ENCODE measurements at places on chromosomes 12 and 14.

GRCh38 chr14:60670989-60671388, 21.7 kb upstream of the SIX1 start:
- DNase-seq = no peak

GRCh38 chr14:91244501-91244901, at the start of gene GPR68:
GPR68 (minus strand) TSS chr14:91244704; CDS start chr14:91235050, 9,654 bp downstream.
- DNase-seq = peak; percentile 67

DNA sequence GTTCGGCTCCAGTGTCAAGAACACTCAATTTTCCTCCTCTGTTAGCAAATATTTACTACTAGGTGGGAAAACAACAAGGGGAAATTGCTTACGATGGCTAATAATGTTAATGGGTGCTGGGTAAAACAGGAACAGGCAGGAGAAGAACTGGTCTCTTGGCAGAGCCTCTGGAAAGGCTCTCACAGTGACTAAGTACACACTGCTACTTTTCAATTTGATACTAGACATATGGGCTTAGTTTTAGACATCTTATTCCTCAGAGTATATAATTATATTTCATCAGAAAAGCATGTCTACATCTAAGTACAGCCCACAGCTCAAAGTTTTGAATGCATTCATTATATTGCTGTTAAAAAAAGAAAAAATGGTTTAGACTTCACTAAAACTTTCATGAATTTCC, 65.4 kb upstream of the SAV1 start:
- no peak for DNase-seq

- DNase-seq = peak; percentile 40
These were observed 62.1 kb downstream of the TNFAIP2 start for GRCh38 chr14:103185051-103186029.

DNA sequence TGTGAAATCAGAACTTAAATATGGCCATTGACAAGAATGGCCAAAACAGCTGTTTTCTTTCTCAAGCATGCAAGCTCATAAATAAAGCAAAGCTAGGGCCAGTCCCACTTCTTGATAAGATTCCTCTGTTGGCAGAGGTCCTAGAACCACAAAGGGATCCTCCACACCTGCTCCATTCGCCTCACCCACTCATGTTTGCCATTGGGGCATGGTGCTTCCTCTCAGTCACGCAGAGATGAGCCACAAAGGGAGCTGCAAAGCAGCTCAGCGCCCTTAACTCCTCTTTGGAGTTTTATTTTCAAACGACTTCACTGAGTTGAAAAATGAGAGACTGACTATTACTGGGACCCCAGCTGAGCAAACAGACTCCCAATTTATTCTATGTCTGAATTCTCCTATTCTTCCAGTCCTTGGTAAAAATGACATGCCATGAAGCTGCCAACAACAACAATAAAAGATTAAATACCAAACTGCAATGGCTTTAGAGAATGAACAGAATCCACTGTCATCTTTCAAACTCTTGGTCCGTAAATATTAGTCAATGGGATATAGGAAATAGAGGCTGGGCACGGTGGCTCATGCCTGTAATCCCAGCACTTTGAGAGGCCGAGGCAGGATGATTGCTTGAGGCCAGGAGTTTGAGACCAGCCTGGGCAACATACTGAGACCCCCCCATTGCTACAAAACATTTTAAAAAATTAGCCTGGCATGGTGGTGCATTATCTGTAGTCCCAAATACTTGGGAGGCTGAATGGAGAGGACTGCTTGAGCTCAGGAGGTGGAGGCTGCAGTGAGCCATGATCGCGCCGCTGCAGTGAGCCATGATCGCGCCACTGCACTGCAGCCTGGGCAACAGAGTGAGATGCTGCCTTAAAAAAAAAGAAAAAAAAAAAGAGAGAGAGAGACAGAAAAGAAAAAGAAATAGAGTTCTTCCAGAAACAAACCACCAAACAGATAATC, 16.4 kb downstream of the MANSC1 start:
- DNase-seq = peak; percentile 97

DNA sequence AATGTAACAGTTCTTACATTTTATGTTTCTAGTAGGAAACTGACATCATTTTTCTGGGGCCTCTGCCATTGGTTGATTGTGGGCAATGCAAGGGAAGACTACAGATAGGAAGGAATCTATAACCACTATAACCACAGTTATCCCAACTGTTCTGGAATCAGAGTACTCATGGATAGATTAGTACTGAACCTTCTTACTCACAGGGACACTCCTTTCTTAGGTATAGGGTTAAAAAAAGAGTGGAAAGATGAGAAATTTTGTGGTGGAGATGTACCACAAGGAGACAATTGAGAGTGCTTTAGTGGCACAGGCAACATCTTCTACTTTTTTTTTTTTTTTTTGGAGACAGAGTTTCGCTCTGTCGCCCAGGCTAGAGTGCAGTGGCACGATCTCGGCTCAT, 21.0 kb downstream of the TMEM116 start:
- DNase-seq = no peak

DNA sequence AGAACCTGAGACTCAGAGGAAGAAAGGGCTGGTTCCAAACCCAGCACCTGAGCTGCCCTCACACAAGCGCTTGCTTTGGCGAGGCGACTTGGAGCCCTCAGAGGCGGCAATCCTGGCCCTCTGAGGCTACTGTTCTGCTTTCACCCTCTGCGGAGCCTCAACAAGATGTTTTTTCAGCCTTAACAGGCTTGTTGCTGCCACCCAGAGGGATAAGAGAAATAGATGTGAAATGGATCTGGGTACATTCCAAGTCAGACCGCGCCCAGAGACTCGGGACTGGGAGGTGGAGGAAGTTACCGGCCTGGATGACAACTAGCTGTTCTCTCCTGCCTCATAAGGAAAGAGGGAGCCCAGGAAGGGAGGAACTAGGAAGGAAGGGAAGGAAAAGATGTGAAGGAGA, 89.6 kb downstream of the TTC7B start:
- DNase-seq = peak; percentile 21

DNA sequence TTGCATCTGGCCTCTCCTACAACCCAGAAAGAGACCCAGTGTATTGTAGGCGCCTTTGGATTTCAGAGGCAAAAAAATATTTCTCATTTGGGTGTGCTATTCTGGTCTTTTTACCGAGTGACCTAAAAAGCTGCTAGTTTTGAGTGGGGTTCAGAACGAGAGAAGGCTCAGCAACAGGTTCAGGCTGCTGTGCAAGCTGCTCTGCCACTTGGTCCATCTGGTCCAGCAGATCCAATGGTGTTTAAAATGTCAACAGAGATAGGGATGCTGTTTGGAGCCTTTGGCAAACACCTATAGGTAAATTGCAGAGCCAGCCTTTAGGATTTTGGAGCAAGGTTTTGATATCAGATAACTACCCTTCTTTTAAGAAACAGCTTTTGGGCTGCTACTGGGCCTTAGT, 25.3 kb upstream of the DYRK2 start:
- no peak for DNase-seq

DNA sequence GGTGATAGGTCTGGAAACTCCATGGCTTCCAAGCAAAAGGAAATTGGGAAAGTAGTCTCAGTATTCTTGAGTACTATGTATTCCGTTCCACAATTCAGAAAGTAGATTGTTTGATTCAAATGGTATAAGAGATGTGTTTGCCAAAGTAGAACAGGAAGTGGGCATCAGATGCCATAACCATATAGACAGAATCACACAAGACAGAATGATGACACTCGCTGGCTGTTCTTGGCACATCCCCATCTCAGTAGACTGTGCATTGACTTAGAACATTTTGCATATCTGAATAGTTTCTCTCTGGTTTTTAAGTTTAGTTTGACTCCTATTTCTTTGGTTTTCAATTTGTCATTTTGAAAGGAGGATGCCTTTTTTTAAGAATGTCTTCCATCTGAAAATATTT, 221.1 kb upstream of the RGS6 start:
- DNase-seq = no peak

- DNase-seq = no peak
These were observed 295.6 kb downstream of the PCNX1 start for GRCh38 chr14:71202881-71203280.

- DNase-seq = no peak
These were observed 53.6 kb downstream of the AKAP6 start for GRCh38 chr14:32382704-32383103.

DNA sequence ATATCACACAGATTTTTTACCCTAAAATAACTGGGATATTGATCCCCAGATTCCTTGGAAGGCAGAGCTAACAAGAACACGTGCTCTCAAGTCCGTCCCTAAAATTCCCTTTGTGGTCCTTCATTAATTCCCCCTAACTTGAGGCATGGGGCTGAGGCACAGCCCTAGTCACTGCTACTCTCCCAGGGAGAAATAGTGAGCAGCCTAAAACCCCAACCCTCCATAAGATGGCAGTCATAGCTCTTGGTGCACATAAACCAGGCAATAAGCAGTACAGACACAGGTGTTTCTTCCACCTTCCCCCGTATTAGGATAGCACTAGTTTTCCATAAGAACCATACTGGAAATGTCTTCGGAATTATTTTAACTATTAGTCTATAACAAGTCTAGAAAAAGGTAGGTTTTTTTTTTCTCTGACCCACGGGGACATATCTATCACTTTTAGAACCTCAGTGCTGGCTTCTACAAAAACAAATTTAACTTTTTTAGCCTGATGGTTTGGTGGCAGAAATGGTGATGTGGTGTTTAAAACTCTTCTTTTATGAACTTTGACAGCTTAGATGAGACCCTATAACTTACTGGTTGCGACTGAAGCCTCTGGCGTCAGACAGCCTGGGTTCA, 3.1 kb upstream of the ARHGEF40 start:
- peak; percentile 30 for DNase-seq

DNA sequence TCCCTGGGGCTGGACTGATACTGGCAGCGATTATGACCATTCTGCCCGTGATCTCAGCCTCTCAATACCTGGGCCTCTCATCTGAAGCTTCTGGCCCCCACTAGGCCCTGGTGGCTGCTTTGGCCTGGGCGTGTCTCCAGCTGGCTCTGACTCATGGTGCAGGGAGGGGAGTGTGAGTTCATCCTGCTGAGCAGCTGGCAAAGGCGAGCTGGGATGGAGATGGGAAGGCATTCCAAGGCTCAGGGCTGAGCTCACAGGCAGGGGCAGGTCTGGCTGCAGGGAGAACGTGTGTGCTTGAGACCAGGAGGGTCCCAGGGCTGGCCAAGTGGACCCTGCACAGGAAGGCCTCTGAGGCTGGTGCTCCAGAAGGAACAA, 221.8 kb downstream of the TMEM121 start:
- DNase-seq = peak; percentile 63

GRCh38 chr12:108078428-108078827, 50.7 kb upstream of the WSCD2 start:
- DNase-seq = no peak

DNA sequence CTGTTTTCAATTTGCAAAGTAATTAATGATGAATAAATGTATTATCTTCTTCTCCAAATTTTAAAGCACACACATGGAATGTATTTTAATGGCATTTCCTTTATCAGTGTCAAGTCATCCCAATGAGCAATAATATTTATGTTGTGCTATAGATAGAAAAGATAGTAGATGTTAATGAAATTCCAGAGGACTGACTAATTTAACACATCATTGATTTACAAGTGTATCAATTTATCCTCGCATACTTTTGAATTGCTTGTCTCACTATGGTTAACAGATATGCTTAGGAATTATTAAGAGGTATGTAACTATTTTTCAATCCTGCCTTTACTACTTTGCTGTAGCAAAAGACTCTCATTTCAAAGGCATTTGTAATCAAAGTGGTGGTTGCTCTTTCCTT, 842.9 kb downstream of the SLC6A15 start:
- no peak for DNase-seq

GRCh38 chr14:102965971-102966655, 43.6 kb downstream of the AMN start:
- no peak for DNase-seq

DNA sequence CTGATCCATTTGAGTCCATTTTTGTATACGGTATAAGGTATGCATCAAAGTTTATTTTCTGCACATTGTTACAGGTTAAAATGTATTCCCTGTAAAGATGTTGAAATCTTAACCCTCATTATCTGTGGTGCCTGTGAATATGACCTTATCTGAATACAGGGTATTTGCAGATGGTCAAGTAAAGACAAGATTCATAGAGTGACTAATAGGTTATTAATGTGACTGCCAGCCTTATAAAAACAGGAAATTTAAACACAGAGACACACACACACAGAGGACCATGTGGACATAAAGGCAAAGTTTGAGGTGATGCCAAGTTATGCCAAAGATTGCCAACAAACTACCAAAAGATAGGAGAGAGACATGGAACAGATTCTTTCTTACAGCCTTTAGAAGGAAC, 347.2 kb upstream of the DCN start:
- DNase-seq = no peak
